Vagina (tissue), 2 donors: ENCODE measurements at places on chromosomes 6 and 20.

DNA sequence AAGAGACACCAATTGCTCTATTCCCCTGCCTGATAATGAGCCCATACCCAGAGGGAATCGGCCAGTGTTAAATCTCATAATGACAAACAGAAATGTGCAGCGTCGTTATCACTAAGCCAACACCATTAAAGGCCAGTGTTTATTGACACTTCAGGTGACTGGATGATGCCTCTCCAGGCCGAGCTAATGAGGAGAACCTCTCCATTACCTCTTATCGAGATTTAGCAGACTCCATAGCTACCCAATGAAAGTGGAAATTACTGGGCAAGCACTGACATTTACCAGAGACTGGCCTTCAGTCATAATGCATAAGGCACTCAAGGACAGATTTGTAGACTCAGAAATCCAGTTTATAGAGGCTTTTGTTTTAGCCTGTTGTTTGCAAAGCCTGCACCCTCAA is 669.5 kb downstream of the MAFB start:
- no peak for DNase-seq

DNA sequence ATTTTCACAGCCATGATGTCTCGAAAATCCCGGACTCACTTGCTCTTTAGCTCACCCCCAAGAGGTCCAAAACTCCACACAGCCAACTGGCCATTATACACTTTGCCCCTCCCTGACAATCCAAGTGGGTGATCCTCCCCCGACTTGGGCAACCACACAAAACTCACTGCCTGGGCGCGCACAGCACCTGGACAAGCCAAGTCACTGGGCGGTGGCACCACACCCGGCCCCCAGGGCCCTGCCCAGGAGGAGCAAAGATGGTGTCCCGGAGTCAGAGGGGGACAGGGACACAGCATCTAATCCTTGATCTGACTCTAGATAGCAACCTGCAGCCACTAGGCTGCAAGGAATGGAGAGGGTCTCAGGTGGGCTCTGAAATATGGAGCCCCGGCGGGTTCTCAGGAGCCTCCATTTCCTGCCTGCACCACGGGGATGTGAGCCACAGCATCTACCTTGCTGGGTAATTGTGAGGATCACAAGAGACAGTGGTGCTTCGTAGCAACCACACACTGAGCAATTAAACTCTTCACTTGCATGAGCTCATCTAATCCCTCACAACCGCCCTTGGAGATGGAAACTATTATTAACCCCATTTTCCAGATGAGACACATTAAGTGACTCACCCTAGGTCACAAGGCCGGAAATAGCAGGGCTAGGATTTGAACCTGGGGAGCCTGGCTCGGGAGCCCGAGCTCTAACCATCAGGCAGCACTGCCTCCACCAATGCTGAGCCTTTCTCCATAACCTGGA is 66.6 kb downstream of the BMP7 start:
- DNase-seq = no peak

DNA sequence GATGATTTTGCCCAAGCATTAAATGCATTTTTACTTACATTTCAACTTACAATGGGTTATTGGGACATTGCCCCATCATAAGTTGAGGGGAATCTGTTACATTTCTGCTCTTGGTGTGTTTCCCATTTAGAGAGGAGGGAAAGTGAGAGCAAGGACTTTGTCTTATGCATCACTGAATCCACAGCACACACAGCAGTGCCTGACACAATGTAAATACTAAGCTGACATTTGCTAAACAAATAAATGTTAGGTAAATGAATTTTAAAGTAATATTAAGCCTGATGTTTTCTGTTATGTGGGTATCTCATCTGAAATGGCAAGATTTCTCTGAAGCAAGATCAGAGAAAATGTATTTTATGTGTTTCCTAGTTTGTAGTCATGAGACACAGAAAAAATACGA is 143.6 kb upstream of the STXBP5 start:
- no peak for DNase-seq

GRCh38 chr20:853406-853996 is 20.0 kb downstream of the FAM110A start:
- no peak for DNase-seq

GRCh38 chr20:10721137-10721896 is 47.5 kb upstream of the JAG1 start:
- DNase-seq = no peak

DNA sequence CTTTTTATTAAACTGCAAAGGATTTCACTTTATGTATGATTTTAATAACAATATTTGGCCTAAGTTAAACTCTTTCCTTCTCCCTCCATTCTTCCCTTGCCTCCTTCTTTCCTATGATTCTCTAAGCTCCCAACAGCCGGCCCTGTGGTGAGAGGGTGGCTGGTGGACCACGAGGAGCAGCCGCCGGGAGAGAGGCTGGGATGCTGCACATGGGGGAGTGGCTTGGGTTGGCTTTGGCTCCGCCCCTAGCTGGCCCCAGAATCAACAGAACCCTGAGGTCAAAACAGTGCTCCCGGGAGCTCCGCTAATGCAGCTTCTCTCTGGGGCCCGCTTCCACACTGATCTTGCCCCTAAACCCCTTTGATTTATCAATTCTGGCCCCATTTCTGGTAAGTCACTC is 389.8 kb upstream of the AGPAT4 start:
- DNase-seq = peak; percentile 20

GRCh38 chr20:39333211-39333610 is 371.1 kb downstream of the DHX35 start:
- DNase-seq = no peak

- no peak for DNase-seq
Measured at GRCh38 chr6:33177552-33178446, 14.5 kb downstream of the COL11A2 start.

DNA sequence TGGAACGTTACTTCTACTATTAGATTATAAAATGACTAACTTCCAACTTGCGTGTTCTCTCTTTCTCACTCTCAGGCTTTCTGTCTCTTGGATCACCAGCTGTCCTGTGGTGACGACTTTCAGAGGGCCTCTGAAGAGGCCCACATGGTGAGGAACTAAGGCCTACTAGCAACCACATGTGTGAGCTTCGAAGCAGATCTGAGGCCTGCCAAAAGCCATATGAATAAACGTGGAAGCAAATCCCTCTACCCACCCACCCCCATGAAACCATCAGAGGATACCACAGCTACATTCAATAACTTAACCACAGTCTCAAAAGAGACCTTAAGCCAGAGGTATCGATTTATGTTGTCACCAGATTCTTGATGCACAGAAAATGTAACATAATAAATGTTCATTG is 13.5 kb upstream of the BMP5 start:
- DNase-seq = no peak

DNA sequence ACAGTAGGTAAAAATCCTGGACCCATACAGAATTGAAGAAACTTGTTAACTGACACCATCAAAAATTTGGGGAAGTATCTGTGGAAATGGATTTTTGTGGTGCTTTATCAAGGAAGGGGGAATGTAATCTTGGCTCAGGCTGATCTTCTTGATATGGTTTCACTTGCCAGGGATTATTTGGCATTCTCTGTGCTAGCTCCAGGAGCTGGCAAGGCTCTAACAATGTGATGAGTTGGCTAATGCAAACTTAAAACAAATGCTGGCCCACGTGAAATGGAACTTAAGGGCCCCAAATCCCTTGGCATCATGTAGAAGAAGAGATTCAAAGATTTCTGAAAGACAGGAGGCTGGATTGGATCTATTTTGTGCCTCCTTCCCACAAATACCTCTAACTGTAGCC is 13.1 kb downstream of the KCNS1 start:
- no peak for DNase-seq

GRCh38 chr6:41777551-41778285 is 2.0 kb downstream of the FRS3 start:
- no peak for DNase-seq

GRCh38 chr6:140921366-140922226 is 1211.1 kb upstream of the GJE1 start:
- no peak for DNase-seq

DNA sequence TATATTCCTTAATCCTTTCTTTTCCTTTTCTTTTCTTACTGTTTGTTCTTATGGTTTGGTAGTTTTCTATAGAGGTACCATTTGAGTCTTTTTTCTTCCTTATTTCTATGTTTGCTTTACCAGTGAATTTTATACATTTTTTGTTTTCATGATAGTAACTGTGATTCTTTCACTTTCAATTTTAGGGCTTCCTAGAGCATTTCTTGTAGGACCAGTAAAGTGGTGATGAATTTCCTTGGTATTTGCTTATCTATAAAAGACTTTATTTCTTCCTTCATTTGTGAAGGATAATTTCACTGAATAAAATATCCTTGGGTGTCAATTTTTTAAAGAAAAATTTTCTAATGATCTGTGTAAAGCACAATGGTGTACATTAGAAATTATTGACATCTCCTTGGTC is 637.4 kb downstream of the CD109 start:
- DNase-seq = no peak

DNA sequence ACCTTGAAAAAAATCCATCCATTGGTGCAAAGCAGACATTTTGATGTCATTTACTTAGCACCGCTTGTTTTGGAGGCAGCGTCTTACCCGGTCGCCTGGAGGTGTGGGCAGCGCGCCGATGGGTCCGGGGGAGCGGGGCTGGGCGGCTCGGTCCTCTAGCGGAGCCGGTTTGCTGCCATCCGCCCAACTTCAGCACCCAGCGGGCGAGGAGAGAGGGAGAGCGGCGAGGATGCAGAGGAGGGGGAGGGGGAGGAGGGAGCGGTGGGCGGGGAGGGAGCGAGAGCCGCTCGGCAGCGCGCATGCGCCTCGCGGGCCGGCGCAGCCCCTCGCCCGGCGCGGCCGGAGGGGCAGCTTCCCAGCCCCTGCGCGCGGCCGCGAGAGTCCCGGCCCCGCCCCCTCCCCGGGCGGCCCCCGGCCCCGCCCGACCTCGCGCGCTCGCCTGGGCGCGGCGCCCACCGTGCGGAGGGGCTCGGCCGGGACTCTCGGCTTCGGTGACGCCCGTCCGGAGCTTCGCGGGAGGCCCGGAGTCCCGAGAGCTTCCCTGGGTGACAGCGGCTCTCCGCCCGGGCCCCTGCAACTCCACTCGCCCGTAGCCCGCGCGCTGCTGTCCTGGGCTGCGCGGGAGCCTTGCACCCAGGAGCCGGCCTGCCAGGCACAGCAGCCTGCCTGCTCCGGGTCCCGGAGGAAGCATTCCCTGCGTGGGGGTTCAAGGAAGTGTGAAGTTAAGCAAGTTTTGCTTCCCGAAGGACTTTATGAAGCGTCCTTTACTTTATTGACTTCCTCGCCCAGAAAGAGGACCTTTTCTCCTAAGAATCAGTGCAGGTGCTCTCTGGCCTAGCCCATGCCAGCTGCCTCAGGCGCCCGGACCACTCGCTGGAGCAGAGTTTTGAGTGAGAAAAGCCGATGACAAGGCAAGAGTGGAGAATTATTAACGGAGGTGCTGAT is at the start of gene RGS17:
Gene RGS17 (minus strand): TSS at position 246 of the 945 bp plus-strand sequence. CDS start 87,264 bp downstream, outside the sequence.
- no peak for DNase-seq

GRCh38 chr20:40938020-40938419 is 90.6 kb upstream of the TOP1 start:
- DNase-seq = no peak

- peak; percentile 75 for DNase-seq
Measured at GRCh38 chr6:163667372-163668060, 253.0 kb downstream of the QKI start.

- no peak for DNase-seq
Measured at GRCh38 chr6:2731281-2731909, 19.3 kb downstream of the MYLK4 start.

GRCh38 chr6:109300874-109301273 is 81.4 kb downstream of the CD164 start:
- no peak for DNase-seq

- no peak for DNase-seq
Measured at GRCh38 chr20:19692685-19693119, 65.4 kb upstream of the RIN2 start.

GRCh38 chr6:143058987-143059386 is 1.7 kb upstream of the AIG1 start:
- DNase-seq = no peak

- no peak for DNase-seq
Measured at GRCh38 chr6:56176741-56177140, 70.6 kb downstream of the COL21A1 start.

DNA sequence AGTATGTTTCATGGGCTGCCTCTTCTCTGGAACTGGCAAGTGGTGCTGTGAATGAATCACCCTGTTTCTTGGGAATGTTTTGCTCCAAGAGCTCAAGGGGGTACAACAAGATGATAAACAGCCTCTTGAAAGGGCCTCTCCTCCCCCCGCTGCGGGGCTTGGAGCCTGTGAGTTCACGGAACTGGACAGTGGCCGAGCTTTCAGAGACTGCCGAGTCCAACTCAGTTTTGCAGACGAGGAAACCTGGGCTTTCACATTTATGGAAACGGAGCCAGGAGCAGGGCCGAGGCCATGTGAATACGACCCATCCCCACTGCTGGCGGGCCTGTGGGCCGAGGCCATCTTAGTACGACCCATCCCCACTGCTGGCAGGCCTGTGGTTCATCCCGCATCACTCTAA is 18.2 kb upstream of the SRC start:
- DNase-seq = no peak

DNA sequence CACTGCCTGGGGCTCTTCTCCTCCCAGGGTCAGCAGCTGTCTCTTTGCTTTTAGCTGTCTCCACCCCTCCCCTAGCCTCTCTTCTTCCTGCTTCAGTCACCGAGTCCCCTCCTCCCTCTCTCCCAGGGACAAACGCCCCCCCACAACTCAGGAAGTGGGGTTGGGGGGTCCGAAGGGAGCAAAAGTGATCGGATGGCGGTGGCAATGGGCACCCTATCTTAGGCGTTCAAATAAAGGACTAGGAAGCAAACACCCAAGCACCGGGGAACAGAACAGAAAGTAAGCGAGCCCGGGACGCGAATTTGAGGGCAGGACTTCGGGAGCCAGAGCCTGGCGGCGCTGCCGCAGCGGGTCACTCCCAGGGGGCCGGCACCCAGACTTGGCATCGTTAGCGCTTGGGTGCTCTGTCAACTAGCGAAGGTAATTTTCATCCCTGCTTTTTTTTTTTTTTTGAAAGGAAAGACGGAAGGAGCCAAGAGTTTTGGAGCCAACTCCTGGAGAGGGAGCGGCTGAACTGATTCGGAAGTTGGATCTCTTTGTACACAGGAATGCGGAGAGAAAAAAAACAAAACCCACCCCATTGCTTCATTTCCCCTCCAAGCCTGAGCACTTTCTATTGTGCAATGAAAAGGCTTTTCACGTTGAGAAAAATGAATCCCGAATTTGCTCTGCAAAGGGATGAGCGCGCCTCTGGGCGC is 815 bp upstream of the ITPR3 start:
- no peak for DNase-seq
